ENCODE measurements at places on chromosomes 16 and 17.

GRCh38 chr16:49620158-49620868, 235.6 kb downstream of the ZNF423 start:
- no peak for DNase-seq

DNA sequence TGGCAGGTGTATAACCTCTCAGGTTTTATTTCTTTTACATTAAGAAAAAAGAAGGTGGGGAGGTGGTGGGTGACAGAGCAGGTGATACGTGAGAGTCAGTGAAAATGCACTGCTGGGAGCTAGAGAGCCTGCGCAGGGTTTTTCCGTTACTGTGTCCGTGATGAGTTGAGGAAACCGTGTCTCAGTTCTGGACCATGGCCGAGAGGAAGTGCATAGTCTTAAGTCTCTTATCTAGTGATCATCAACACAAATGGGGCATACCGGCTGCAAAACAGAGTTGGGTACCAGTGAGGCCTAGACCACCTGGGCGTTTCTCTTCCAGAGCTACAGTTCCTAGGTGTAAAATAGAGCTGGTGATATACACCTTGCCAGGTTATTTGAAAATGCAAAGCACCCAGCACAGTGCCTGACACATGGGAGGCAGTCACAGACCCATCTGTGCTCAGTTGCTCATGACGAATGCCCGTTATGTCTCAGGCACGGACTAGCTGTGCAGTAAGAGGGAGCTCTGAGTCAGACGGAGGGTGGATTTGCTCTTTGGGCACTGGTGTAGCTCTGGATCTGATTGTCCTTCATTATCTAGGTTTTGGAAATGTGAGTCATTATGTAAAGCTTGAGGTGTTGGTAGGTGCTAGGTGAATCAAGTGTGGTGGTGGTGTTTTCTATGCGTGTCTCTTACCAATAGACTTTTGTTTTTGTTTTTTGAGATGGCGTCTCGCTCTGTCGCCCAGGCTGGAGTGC, 60.9 kb downstream of the RPTOR start:
- peak; percentile 53 for DNase-seq

- peak; percentile 42 for DNase-seq
Observed at GRCh38 chr17:29115961-29116803, 64.0 kb downstream of the MYO18A start.

- DNase-seq: no peak
Observed at GRCh38 chr17:79338604-79339003, 264.0 kb downstream of the ENGASE start.

- no peak for DNase-seq
Observed at GRCh38 chr17:28773736-28774135, 29.9 kb downstream of the TRAF4 start.

DNA sequence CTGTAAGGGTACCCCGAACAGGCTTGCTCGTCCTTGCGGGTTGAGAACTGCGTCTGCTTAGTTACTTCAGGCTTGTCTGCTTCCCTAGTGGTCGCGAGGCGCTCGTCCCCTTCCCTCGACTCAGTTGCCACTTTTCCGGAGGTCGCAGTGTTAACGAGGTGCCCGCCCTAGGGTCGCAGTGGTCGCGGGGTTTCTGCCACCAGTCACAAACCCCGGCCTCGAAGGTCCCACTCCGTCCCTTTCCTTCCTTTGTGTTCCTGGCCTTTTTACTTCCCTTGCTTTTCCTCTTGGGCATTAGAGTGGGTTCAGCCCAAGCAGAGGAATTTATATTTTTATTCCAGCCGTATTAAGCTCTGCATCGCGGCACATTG, 299 bp downstream of the NUP85 start:
- no peak for DNase-seq

- DNase-seq: no peak
Observed at GRCh38 chr17:81043725-81044427, 8.9 kb downstream of the BAIAP2 start.

DNA sequence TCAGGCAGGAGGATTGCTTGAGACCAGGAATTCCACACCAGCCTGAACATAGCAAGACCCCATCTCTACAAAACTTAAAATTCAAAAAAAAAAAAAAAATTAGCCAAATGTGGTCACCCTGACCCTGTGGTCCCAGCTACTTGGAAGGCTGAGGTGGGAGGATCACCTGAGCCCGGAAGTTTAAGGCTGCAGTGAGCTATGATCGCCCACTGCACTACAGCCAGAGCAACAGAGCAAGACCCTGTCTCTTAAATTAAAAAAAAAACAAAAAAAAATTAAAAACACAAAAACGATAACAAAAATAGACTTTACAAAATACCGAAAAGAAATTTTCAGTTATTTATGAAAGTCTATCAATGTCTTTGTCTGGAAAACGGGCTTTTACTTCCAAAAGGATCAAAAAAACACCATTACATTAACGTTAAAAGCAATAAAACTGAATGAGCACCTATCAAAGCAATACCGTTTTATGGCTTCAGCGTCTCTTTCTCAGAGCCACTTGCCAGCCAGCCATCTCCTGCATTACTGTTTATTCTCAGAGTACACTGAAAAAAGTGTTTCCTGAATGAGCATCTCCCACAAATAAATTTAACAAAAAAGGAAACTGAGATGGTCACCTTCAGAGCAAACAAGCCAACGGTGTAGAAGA, 6.1 kb downstream of the USP7 start:
- no peak for DNase-seq

DNA sequence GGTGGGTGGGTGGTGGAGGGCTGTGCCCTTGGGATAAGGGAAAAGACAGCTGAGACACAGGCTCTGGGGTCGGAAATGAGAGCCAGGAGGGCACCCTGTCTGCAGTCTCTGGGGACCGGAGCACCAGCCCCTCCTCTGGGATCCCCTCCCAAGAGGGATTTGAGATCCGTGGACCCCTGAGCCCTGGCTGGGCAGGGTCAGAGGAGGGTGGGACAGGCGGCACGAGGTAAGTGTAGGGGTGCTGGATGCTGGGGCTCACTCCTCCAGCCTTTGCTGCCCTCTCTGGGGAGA, 425 bp downstream of the SGSH start:
- DNase-seq: no peak

DNA sequence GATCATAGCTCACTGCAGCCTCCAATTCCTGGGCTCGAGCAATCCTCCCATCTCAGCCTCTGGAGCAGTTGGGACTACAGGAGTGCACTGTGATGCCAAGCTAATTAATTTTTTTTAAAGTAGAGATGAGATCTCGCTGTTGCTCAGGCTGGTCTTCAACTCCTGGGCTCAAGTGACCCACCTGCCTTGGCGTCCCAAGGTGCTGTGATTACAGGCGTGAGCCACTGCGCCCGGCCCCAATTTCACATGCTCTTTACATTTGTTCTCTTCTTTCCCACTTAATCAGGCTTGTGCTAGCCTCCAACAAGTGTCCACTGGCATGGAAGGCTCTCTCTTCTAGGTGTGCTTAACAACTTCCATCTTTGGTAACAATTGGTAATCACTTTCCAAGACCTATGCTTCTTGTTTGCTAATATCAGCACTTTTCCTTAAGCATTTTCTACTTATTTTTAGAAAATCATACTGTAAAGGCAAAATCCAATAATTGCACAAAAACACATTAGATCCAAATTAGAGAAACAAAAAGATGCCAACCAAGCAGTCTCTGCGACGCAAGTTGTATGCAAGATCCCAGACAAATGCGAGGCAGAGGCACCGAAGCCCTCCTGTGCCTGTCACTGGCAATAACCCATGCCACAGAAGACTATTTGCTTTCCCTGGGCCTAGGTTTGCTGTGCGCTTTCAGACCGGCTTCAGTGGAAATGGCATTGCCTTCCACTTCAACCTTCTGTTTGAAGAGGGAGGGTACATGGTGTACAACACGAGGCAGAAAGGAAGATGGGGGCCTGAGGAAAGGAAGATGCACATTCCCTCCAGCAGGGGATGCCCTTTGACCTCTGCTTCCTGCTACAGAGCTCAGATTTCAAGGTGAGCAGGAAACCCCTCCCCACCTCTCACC, 52.6 kb downstream of the NOS2 start:
- no peak for DNase-seq

DNA sequence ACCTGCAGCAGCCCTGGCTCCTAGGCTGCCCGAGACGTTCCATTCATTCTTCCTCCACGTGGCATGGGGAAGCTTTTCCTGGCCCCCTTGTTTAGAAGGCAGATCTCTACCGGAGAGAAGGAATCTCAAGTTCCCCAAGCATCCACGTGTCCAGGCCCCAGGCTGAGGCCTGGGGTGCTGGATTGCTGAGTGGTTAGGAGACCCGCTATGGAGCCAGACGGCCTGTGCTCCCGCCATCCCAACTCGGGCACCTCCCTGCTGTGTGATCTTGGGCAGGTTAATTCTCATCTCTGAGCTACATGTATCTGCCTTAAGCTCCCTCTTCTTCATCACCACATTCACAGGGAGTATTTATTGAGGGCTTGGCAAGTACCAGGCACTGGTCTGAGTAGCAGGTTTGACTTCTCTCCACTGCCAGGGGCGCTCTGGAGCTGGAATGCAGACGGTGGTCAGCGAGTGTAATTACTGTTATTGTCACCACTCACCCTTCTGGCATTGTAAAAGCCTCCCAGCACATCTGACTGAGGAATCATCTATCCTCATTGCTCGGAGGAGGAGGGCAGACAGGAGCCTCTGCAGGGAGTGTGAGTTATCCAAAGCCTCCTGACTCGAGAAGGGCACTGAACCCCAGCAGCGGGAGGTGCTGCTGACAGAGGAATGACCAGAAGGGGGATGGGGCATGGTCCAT, 1.1 kb upstream of the ADGRG1 start:
- DNase-seq: no peak

- no peak for DNase-seq
Observed at GRCh38 chr17:2704890-2705248, 6.7 kb downstream of the CLUH start.

DNA sequence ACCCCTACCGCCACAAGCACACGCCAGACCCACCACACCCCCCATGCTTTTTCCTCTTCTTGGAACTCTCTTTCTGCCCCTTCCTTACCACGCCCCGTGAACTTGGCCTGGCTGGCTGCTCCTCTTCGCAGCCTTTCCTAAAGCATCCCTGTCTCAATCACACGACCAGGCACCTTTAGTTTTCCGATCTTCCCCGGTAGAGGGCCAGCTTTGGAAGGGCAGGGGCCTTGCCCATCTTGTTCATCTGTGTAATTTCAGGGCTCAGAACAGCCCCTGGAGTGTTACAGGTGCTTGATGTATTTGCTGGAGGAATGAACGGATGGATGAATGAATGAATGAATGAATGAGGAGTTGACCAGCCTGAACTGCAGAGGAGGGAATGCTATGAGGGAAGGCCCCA, 3.7 kb downstream of the SPPL2C start:
- DNase-seq: no peak

- DNase-seq: no peak
Observed at GRCh38 chr16:51150888-51151320, at the start of gene SALL1. SALL1 (minus strand) TSS chr16:51151270; CDS start chr16:51151241, 29 bp downstream.

DNA sequence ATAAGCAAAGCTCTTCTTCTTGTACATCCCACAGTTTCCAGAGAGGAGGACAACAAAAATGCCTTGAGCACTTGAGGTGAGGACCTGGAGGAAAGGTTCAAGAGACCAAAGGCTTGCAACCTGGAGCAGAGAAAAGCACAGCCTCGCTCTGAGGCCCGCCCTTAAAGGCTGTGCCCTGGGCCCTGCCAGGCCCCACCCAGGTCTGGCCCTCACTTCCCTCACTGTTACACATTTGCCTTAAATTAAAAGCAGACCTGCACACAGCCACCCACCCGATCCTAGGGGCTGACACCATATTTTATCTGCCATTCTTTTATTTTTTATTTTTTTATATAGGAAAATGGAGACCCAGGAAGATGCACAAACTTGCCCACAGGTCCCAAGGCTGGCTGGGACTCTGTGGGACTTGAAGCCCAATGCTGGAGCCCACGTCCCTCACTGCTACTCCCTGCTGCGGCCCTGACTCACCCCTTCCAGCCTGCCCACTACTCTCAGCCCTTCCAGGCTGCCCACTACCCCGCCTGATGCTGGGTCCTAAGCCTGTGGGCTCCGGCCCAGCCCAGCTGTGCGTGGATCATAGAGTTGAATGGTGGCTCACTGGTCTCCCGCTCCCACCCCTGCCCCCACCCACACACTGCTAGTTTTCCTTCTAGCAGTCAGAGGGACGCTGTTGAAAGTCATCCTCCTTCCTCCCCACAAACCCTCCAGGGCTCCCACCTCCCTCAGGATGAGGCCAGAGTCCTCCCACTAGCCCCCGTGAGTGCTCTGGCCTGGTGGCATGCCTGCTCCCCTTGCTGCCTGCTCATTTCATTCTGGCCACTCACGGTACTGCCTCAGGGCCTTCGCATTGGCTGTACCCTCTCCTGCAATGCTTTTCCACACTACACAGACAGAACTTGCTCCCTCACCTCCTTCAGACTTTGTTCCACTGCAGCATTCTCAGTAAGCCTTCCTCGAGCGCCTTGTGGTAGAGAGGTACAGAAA, 77.6 kb upstream of the MED9 start:
- no peak for DNase-seq

DNA sequence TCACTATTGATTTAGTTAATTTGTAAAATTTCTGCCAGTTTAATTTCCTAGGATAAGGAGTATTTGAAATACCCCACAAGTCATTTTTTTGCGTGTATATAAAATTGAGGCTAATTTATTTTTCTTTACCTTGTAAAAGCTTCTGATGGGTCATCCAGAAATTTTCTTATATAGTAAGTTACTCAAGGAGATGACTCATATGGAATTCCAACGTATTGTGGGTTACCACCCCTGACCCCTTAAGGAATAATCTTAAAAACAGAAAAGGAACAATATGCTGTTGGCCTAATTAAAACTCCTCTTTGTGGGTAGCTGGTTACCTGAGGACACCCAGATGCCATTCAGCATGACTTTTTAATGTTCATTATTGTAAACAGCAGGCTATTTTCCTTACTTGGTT, 13.6 kb downstream of the HEATR6 start:
- no peak for DNase-seq

- DNase-seq: peak; percentile 18
Observed at GRCh38 chr17:82963104-82963950, 116.1 kb upstream of the METRNL start.

GRCh38 chr16:381012-381788, 578 bp downstream of the PGAP6 start:
- DNase-seq: no peak

GRCh38 chr16:79593074-79593531, 7.4 kb downstream of the MAF start:
- DNase-seq: no peak

- DNase-seq: no peak
Observed at GRCh38 chr16:14509055-14509454, 121.0 kb downstream of the PARN start.

GRCh38 chr17:48468299-48468698, 38.3 kb upstream of the SKAP1 start:
- no peak for DNase-seq

DNA sequence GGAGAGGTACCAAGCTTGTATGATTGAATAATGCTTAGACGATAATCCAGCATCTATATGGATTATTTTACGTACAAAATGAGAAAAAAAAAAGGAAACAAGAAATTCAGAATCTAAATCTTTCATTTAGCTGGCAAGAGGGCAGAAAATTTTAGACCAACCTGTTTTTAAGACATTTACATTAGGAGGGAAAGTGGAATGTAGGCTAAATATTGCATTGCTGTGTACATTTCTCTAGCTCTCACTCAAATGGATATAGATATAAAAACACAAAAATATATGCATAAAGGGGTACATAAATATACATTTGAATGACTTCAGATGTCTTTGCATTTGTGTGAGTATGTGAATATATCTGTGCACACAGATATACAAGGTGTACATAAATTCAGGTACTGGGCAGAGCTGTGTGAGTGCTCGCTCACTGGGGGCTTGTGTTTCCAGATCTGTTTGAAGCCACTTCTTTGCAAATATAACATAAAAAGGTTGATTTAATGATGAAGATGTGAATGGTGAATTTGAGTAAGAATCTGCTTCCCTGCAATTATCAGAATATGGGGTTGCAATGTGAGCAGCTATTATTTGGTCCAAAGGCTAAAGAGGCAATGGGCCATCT, 14.2 kb upstream of the ZFHX3 start:
- no peak for DNase-seq

All from stimulated activated CD4-positive, alpha-beta T cell treated with anti-CD3 and anti-CD28 coated beads, Interleukin-12 subunit alpha, Interleukin-12 subunit beta, amount 100 ng/mL, for 4 hours (primary cell).